ENCODE measurements at places on chromosomes 3 and 15.
A peak's percentile ranks its signal among the peaks of the same experiment; 100 is the strongest.

DNA sequence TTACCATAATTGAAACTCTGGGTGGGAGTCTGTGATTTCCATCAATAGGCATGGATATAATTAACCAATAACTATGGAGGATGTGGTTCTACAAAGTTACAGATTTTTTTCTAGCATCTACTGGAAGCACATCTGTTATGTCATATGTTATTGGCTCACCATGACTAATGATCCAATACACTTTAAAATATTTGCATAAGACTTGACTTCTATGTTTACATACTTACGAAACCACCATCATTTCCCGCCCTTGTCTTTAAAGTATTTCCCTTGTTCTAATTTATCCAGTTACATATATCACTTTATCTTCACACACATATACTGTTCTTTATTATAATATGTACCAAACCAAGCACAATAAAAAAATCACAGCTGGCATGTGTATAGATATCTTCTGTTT lies 380.3 kb upstream of the CBLB start:
- DNase-seq: no peak

- DNase-seq: no peak
These were observed 41.4 kb downstream of the PGPEP1L start for GRCh38 chr15:98966091-98966787.

DNA sequence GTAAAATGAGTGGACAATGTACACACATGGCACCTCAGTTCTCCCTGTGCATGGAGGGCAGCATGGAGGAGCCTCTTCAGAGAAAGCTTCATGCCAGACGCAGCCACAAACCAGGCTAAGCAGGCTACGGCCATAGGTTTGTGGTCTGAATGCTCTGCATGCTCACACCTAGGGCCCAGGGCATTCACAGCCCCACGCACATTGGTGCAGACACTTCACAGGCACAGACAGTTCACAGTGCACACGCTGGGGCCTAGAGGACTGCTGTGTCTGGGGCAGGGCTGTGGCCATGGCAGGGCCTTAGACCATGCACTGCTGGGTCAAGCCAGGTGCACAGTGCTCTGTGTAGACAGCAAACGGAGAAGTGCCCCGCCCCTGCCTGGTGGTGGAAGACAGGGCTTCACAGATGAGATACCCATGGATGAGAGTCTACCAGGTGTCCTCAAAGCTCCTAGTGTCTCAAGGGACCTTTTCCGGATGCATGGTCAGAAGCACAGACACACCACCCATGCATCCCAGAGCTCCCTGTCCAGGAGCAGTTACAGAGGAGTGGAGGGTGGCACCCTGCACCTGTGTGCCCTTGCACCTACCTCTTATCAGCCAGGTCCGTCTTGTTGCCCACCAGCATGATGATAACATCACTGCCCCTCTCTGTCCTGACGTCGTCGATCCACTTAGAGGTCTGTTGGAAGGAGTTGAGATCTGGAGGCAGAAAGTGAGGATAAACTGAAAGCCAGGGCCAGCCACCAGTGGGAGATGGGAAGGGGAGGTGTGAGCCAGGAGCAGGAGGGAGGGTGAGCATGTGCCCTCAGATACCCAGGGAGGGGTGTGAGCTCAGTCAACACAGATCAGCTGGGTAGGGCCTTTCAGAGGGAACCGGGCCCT lies 33.5 kb downstream of the SRPRB start:
- DNase-seq: no peak

- no peak for DNase-seq
These were observed 629 bp upstream of the NOX5 start for GRCh38 chr15:69013726-69014406.

DNA sequence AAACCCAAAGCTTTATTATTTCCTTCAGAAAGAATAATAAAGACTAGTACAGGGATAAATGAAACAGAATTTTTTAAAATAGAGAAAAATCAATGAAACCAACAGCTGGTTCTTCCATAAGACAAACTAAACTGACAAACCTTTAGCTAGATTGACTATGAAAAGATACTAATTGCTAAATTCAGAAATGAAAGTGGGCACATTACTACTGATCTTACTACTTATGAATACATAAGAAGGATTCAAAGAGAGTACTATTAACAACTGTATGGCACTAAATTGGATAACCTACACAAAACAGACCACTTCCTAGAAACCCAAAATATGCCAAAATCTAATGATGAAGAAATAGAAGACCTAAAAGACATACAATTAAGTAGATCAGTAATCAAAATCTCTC lies 278.2 kb downstream of the ISL2 start:
- DNase-seq: no peak

DNA sequence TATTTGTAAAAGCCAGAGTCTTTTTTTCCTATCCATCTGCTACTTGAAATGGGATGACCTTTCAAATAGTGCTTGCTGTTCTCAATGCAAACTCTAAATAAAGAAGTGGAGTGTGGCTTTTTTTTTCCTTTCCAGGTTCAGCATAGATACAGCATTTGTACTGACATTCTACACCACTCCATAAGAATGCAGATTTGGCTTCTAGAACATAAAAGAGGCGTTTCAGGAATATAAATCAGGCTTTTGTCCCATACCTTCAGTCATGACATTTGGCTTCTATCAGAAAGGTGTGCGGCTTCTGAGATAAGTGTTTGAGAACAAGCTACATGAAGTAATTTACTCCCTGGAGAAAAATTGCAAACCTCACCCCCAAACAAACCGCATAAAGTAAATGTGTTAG lies 553.1 kb downstream of the FHIT start:
- no peak for DNase-seq

DNA sequence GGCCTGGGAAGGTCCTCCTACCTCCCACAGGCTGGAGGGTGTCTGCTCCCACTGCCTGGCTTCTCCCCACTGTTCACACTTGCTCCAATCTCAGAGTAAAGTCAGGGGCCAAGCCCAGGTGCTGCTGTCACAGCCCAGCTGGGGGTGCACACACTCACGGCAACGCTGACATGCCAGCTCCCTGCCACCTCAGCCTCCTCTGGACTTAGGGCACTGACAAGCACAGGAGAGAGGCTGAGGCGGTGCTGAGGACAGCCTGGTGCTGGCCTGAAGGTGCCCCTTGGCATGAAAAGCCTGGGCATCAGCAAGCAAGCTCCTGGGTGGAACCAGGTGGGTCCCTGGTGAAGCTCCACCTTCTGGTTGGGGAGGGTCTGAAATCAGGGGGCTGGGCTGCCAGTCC lies 53.0 kb downstream of the LSAMP start:
- no peak for DNase-seq

DNA sequence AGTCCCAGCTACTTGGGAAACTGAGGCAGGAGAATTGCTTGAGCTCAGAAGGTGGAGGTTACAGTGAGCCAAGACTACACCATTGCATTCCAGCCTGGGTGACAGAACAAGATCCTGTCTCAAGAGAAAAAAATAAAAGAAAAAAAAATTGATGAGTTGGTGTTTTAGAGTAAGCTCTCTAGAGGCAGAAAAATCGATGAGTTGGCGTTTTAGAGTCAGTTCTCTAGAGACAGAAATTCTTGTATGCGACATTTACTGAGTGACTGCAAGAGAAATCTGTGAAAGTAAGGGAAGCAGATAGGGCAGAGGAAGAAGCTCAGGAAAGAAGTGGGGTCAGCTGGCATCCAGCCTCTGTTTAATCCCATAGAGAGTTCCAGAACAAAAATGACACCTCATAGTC lies 298.7 kb upstream of the ARRDC4 start:
- no peak for DNase-seq

GRCh38 chr3:71051893-71052687 lies 531.4 kb downstream of the FOXP1 start:
- no peak for DNase-seq

DNA sequence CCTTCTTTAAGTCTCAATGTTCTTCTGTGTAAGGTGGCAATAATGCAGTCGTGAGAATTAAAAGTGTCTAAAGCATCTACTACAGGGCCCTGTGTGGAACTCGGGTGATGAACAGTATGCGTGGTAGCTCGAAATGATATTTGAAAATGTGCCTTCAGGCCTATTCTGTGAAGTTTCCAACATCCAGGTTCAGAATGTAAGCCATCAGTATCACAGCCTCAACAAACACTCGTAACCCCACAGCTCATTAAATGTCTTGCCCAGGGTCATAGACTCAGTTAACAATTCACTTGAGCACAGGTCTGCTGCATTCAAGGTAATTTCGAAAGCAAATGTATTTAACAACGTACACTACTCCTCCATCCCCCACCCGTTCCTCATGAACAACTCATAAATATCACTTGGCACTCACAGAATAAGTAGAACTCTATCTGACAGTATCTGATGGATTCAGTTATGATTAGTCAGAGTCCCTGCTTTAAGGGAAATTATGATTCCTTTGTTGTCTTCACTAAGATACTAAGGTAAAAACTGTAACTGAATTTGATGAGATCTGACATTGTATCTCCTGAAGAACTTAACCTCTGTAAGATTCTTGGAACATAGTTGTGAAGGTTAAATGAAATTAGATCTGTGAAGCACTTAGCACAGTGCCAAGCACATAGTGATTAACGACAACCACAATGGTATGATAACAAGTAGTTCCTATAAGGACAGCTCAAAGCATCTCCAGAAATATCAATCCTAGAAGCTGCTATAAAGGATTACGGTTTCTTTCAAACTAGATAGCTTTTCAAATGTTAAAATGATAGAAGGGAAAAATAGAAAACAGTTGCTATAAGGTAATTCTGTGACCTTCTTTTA lies 642.3 kb downstream of the TBL1XR1 start:
- no peak for DNase-seq

DNA sequence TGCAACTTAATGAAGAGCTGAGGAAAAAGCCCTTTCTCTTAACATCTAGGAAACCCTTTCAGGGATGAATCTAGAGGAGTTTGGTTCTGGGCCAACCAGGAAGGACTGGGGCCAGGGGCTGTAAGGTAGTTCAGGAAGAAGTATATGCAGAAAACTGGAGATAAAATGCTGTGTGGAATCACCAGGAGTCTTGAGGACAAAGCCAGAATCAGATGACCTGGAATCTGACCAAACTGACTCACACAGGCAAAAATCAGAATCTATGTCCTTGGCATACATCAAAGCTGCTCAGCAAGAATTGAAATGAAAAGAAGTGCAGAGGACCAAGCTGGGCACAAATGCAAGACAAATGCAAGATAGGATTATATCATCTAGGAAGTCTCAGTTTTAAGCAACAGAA lies 59.4 kb upstream of the ATP2C1 start:
- no peak for DNase-seq

- peak; percentile 40 for DNase-seq
These were observed 9.1 kb upstream of the HPS3 start for GRCh38 chr3:149120051-149120972.

DNA sequence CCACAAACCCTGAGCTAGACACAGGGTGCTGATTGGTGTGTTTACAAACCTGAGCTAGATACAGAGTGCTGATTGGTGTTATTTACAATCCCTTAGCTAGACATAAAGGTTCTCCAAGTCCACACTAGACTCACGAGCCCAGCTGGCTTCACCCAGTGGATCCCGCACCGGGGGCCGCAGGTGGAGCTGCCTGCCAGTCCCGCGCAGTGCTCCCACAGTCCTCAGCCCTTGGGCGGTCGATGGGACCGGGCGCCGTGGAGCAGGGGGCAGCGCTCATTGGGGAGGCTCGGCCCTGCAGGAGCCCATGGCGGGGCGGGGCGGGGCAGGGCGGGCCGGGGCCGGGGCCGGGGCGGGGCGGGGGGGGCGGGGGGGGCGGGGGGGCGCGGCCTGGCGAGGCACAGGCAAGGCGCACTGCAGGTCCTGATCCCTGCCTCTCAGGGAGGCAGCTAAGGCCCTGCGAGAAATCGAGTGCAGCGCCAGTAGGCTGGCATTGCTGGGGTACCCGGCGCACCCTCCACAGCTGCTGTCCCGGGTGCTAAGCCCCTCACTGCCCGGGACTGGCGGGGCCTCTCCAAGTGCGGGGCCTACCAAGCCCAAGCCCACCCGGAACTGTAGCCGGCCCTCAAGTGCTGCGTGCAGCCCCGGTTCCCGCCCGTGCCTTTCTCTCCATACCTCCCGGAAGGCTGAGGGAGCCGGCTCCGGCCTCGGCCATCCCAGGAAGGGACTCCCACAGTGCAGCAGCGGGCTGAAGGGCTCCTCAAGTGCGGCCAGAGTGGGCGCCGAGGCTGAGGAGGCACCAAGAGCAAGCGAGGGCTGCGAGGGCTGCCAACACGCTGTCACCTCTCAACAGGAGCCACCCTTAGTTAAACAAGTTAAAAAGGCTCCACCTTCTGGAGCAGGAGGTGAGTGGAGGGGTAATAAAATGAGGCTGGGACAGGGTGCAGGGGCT lies 9.8 kb upstream of the TMEM40 start:
- no peak for DNase-seq

DNA sequence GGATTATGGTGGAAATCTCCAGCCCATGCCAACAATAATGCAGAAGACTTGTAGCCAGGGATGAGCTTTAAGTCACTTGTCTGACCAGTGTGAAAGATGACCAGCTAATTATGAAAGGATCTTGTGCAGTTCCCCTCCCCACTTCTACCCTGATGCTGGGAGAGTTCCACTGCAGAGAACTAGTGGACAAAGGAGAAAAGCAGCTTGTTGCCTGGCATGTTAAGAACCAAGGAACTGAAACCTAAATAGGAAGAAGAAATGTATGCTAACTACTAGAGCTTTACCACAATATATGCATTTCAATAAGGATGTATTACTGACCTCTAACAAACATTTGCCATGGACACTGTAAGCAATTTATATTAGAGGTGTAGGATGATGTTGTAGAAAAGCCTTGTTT lies 52.2 kb upstream of the CSTA start:
- DNase-seq: no peak

- no peak for DNase-seq
These were observed 2.0 kb downstream of the PDIA5 start for GRCh38 chr3:123068601-123069381.

DNA sequence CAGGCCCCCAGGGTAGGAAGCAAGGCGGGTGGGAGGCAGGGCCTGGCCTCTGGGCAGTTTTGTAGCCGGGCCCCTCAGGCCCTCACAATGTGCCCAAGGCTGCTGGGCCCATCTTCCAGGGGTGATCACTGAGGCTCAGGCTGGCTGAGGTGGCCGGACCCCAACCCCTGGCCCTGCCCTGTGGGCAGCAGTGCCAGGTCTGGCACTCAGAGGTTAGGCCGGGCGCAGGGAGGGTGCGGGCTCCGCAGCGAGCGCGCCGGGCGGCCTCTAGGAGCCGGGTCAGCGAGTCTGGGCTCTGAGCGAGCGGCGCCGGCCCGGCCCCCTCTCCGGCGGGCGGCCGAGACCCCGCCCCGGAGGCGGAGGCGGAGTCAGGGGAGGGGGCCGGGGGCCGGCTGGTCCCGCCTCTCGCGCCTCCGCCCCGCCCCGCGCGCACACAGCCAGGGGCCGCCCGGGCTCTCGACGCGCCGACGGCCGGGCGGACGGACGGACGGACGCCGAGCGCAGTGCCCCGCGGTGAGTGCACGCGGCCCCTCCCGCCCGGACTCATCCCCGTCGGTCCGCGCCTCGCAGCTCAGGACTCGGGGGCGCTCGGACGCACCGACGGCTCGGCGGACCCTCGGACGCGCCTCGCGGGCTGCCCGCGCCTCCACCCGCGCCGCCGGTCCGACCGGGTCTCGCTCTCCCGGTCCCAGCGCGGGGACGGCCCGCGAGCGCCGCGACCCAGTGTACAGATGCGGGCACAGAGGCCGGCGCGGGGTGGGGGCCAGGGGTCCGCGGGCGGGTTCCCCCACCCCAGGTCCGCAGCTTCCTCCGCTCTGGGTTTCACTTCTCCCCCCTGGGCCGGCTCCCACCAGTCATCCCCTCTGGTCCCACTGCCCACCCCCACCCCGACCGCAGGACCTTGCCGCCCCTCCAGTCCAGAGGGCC lies at the start of gene FBLN2:
FBLN2 (plus strand) TSS at position 430 of the 927 bp plus-strand sequence. CDS start 21,231 bp downstream, outside the sequence.
- DNase-seq: no peak

All from HL-60 (cell line).